ENCODE measurements at places on chromosomes 1 and 21. TPM values are rescaled to one million over a fixed set of nuclear protein-coding genes. Genes with fewer than 3 reads are reported as not detected.

The TOE1 gene
- total RNA-seq, result 11.2 TPM

The ANKRD35 gene
- 0.05 TPM for total RNA-seq

The CASQ1 gene
- total RNA-seq, result not detected

The NOTCH2NLA gene
- 26.7 TPM for total RNA-seq

The PRR9 gene
- not detected for total RNA-seq

The KDM1A gene
- 90.3 TPM for total RNA-seq

The FCN3 gene
- not detected for total RNA-seq

The SPATA6 gene
- 1.3 TPM for total RNA-seq

The ADAMTSL4 gene
- 7.1 TPM for total RNA-seq
